ENCODE measurements at places on chromosomes 3 and 15. TPM values are rescaled to one million over a fixed set of nuclear protein-coding genes. Genes with fewer than 3 reads are reported as not detected.

ADAMTS9 gene
- 3.3 TPM for total RNA-seq

ZNF80 gene
- total RNA-seq: not detected

DNA sequence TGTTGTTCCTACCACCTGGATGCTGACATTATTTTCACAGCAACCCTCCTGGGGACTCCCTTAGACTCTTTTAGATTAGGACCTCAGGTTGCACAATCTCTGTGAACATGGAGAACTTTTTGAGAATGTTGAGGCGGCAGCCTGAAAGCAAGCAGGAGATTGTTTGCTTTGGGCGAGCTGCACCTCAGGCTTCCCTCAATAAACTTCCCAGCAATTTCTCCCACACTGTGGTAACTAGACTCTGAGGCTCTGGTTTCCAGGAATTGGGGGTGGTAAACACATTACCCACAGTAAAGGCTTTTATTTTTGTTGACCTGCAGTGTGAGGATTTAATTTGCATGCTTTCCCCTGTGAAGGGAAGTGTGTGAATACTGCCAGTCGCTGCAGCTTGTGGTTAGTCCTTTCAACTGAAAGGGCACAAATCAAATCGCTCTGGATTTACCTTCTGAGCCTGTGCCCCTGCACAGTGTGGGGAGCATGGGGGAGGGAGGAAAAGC, 35.2 kb upstream of the SIAH2 start:
- DNase-seq: no peak

DNA sequence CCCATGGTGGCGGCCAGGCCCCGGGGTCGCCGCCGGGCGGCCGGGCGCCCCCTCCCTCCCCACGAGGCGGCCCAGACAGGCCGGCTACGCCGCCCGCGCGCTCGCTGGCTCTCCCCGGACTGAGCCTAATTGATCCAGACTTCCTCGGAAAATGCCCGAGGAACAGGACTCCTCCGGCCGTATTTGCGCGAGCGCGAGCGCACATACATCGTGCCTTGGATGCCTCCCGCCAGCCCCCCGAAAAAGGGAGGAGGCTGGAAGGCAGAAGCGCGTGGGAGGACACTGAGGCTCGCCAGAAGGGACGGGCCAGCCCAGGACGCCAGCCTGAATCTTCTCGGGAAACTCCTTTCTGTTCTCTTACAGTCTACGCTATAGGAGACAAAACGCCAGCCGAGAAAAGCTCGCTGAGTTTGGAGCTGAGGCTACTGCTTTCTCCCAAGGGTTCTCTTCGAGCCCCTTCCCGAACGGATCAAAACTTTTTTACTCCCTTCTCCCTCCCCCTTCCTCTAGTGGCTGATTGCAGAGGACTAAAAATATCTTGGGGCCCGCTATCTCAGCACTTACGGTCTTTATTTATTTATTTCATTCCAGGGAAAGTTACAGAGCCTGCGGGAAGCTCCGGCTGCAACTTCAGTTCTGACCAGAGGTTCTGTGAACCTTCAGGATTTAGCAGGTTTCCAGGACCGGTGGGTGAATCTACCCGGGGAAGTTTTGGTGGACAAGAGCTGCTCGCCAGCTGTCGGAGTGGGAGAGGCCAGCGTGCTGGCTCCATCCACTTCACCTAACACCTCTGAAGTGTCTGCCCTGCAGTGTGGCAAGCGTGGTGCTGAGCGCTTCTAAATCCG, at the start of gene PDZRN3:
TSS of gene PDZRN3 (minus strand) at position 121 of the 845 bp plus-strand sequence.
- DNase-seq: peak; percentile 33

- no peak for DNase-seq
Observed at GRCh38 chr3:171329746-171330145, 130.5 kb downstream of the TNIK start.

GRCh38 chr3:146530609-146531008, 13.8 kb downstream of the PLSCR1 start:
- DNase-seq: no peak

GRCh38 chr3:82088749-82089148, 327.3 kb upstream of the GBE1 start:
- DNase-seq: no peak

- no peak for DNase-seq
Observed at GRCh38 chr15:59595434-59595915, 16.1 kb upstream of the GCNT3 start.

TRPM1 gene
- not detected for total RNA-seq

NR2E3 gene
- total RNA-seq: not detected

DNA sequence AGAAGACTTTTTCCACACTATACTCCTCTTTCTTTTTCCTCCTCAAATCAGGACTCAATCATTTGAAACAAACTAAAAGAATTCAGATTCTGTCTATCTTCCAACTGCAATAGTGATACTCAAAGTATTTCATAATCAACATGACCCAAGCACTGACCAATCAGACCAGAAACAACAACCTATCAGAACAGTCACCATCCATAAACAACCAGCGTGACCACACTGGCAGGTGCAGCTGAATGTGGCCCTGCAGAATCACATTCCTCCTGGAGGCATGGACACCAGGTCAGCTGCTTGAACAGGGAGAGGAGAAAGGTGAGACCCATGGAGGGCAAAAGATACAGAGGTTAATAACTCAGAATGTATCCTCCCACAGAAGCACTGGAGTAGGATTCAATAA, 13.3 kb downstream of the HRG start:
- no peak for DNase-seq

GRAMD1C gene
- total RNA-seq: 11.7 TPM

DNA sequence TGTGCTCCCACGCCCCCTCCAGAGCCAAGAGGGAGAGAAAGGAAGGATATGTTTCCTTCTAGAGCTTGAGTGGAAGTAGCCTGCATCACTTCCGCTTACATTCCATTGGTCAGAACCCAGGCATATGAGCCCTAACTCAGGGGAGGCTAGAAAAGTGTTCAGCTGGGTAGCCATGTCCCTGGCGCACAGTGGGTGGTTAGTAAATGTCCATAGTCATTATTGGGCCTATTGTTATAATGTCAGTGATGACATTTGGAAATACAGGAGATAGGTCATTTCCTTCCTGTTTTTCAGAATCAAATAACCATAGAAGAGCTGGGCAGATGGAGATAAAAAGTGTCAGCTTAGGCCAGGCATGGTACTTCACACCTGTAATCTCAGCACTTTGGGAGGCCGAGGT, 27.3 kb downstream of the CD276 start:
- DNase-seq: no peak

GRCh38 chr3:23644676-23645075, 161.1 kb upstream of the UBE2E1 start:
- DNase-seq: no peak

- DNase-seq: no peak
Observed at GRCh38 chr3:147554332-147554731, 145.2 kb downstream of the ZIC1 start.

- DNase-seq: no peak
Observed at GRCh38 chr3:46586738-46587246, 20.7 kb upstream of the LRRC2 start.

GOLGA6B gene
- total RNA-seq: not detected

DNA sequence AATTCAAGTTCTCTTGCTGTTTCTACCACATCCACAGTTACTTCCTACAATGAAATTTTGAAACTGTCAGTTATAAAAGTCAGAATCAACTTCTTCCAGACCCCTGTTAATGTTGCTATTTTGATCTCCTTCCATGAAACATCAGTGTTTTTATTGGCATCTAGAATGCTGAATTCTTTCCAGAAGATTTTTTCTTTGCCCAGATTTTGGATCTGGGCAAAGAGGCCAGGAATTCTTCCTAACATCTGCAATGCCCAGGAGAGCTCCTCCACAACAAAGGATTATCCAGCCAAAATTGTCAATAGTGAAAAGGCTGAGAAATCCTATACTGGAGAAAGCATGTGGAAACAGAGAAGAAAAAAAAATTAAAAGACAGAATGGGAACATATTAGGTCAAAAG, 75.5 kb downstream of the SERPINI1 start:
- no peak for DNase-seq

DNA sequence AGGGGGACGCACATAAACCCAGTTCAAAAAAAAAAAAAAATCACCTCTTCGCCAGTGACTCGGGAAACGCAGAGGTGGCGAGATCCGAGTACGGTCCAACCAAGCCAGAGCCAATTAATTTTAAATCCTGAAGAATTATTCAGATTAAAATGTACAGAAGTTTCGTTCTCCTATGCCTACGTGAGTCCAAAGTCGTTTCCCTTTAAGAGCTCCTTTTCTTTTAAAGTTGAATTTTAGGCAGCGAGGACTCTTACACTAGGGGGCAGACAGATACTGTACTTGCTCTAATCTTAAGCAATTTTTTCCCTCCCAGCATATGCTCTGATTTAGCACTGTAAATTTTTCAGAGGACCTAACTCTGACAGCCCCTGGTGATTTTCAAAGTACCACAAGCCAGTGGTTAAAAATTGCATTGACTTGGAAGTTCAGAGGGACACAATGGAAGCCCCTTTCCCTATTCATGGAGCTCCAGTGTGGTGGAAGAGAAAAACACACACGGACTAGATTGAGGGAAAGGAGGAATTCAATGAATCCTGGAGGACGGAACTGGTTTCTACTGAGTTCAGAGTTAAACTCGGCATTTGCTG, 3.3 kb upstream of the NR2F2 start:
- DNase-seq: peak; percentile 72

GRCh38 chr15:54109014-54109413, 130.8 kb downstream of the UNC13C start:
- DNase-seq: no peak
